Bronchus fibroblast of lung (primary cell): ENCODE measurements at places on chromosomes 16 and 17. TPM values are rescaled to one million over a fixed set of nuclear protein-coding genes. Genes with fewer than 3 reads are reported as not detected.

The GPR179 gene
- total RNA-seq, result not detected in 2 replicates

The RAC3 gene
- 65.2 and 69.6 TPM in 2 replicates for total RNA-seq

The WDR81 gene
- 15.9 and 17.7 TPM in 2 replicates for total RNA-seq

The OTOA gene
- under 0.01 and 0.17 TPM in 2 replicates for total RNA-seq

The MARVELD3 gene
- total RNA-seq, result not detected in 2 replicates

The CD300LB gene
- not detected in 2 replicates for total RNA-seq

The CD7 gene
- 0.30 and 0.34 TPM in 2 replicates for total RNA-seq

The FOXO3B gene
- 6.1 and 7.3 TPM in 2 replicates for total RNA-seq

The ZFHX3 gene
- total RNA-seq, result 2.8 and 3.0 TPM in 2 replicates

The CD300LF gene
- not detected in 2 replicates for total RNA-seq

The KCNJ2 gene
- 1.0 TPM in 2 replicates for total RNA-seq

The C1QTNF1 gene
- 18.5 and 18.9 TPM in 2 replicates for total RNA-seq

The CD300A gene
- not detected in 2 replicates for total RNA-seq

The ABCA10 gene
- under 0.01 TPM in 2 replicates for total RNA-seq

The ZFP3 gene
- total RNA-seq, result 0.67 and 0.89 TPM in 2 replicates

The NUDT16L1 gene
- 22.9 and 23.8 TPM in 2 replicates for total RNA-seq
